ENCODE measurements at places on chromosomes 16 and 17.

DNA sequence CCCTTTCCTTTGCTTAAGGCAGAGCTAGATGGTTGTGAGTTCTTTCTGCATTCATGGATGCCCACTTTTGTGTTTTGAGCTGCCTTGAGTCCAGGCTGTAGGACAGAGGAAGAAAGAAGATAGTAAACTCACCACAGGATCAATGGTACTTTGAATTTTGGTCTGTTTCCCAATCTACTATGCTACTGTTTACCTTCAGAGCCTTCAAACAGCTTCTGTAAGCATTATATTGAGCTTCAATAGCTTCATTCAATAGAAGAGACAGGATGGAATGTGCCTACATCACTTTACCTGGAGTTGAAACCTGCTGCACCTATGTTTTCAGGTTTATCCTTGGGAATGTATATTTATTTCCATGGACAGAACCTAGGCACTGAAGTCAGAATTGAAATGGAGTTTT, 397.9 kb upstream of the DYNLRB2 start:
- no peak for DNase-seq

- DNase-seq, result no peak
These were observed 55.3 kb upstream of the MTSS2 start for GRCh38 chr16:70740914-70741782.

DNA sequence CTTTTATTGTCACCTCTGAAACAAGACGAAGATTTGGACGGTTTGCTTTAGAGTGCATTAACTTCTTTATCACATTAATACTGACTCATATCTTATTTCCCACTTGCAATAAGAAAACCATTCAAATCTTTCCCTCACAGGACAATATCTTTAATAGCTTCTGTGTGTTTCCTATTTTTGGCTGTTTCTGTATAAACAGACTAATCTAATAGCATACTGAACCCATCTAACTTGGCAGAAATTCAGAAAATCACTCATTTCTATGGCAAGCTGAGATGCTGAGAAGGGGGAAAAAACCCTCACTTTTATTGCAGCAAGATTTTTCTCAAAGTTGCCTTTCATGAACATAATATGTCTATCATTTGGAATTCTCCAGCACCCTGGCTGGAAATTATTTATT, 524.9 kb downstream of the WWOX start:
- no peak for DNase-seq

- DNase-seq, result no peak
These were observed 7.5 kb downstream of the NFE2L1 start for GRCh38 chr17:48055531-48056245.

DNA sequence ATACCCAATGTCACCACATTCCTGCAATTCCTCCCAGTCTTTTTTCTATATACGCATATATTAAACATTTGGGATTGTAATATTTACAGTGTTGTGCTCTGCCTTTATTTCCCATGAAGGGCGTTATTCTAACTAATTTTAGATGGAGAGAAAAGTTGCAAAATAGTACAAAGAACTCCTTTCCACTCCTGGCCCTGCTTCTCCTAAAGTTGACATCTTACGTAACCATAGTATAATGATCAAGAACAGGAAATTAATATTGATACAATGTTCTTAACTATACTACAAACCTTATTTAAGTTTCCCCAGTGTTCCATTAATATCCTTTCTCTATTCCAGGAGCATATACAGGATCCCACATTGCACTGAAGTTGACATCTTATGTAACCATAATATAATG, 46.3 kb downstream of the TK2 start:
- DNase-seq, result no peak

DNA sequence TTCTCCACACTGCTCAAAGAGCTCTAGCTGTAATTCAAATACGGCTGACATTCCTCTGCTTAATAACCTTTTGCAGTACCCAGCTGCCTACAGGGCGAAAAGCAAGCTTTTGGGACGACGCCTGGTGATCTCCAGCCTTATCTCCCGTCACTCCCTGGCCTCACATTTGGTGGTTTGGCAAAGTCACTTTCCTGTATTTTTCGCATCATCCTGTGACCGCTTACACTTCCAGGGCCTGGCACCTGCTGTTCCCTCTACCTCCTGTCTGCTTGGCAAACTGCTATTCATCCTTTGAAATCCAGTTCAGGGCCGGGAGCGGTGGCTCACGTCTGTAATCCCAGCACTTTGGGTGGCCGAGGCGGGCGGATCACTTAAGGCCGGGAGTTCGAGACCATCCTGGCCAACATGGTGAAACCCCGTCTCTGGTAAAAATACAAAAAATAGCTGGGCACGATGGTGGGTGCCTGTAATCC, 2.7 kb upstream of the BHLHA9 start:
- no peak for DNase-seq

GRCh38 chr17:31251970-31252328, 45.1 kb downstream of the OMG start:
- no peak for DNase-seq

DNA sequence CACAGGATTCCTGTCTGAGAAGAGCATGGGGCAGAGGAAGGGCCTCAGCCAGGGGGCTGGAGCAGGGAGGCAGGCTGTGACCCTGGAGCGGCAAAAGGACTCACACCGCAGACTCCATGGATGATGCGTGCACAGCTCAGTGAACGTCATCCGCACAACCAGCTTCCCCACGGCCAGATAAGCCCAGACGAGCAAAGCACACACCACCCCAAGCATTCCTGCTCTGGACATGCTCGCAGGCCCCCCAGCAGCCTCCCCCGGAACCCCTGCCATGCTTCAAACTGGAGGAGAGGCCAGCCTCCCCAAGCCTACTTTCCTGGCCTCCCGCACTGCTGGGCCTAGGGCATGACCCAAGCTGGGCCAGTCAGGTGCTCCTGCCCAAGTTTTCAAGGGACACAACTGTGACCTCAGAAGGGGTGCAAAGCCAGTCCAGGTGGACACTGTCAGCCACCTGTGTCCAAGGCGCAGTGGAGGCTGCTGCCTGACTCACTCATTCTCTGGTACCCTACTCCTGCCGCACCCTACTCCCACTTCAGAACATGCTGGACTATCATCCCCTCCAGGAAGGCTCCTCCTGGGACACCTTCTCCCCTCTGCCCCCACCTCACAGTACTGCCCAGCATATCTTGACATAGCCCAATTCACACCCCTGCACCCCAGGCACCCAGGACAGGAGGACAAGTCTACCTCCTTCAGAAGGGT, 4.8 kb downstream of the BCAR1 start:
- no peak for DNase-seq

DNA sequence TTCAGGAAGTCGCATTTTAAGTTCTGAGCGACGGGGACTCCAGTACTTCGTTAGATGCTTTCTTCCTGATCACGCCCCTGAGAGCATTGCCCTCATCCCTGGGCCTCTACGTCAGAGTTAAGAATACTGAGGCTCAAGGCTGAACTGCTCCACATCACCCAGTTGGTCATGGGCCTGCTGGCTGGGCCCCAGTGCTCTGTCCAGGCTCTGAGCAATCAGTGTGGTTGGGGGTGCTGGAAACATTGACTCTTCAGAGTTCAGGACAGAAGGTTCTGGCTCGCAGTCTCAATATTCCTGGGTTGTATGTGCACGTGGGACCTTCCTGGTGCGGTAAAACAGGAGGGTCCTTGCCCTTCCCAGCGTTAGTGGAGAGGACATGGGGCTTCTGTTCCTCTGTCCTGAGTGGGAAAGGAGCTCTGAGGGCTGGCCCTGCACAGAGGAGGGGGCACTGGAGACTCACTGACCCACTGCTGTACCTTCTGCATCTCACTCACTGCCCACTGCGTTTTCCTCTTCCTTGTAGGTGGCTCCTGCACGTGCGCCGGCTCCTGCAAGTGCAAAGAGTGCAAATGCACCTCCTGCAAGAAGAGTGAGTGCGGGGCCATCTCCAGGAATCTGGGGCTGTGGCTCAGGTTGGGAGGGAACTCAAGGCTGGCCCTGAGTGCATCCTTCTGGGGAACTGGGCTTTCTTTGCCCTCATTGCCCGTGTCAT, 518 bp downstream of the MT1E start:
- DNase-seq, result no peak

DNA sequence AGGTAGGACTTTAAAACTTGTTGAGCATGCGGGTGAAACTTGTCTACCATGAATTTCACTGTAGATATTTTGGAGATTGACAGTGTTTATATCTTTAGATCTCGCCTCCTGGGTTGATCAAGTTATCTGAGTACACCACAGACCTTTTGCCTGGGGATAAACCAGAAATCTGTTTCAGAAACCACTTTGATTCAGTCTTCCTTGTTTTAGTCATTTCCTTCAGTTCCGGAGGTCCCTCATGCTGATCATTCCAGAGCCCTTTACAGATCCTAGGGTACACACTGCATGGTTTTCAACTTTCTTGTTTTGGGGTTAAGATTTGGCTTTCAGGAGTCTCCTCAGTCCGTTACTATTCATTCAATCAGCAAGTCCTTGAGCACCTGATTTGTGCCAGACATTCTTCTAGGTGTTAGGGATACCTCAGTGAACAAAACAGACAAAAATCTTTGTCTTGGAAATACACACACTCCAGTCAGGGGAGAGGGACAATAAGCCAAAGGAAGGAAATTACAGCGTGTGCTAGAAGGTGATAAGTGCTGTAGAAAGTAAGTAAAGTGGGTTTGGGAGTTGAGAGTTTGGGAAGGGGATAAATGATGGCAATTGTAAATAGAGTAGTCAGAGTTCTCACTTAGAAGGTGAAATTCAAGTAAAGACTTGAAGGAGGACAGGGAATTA, 12.2 kb downstream of the NOD2 start:
- no peak for DNase-seq

DNA sequence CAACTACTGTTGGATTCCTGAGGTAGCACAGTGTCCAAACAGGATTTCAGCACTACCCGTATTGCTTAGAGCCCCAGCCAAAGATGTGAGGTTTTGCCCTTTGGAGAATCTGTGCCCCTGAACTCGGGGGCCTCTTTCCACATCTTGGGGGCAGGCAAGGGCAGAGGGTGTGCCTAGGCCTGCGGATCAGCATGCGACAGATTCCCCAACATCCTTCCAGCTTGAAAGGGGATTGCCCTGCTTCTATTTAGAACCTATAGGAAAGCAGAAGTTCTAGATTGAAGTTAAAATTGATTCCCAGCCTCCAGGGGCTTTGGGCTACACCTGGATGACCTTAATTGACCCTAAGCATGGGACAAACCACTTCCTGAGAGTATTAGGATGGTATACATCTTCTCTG, 19.6 kb downstream of the NOD2 start:
- no peak for DNase-seq

DNA sequence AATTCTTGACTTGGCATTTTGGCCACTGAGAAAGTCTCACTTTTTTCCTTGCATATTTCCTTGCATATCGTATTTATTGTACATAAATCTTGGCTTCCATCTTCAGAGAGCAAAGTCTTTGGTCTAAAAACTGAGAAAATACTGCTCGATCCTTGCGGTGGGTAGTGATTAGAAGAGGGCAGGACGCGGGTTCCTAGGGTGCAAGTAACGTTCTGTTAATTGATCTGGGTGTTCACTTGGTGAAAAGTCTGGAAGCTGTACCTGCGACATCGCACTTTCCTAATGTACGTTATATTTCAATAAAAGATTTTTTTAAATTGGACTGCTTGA, 758 bp upstream of the UBALD2 start:
- DNase-seq, result no peak

GRCh38 chr17:60560860-60561257, 34.8 kb upstream of the APPBP2 start:
- DNase-seq, result no peak

GRCh38 chr17:231191-231965, 49.9 kb upstream of the DOC2B start:
- no peak for DNase-seq

- DNase-seq, result no peak
These were observed 25.1 kb downstream of the C1QTNF1 start for GRCh38 chr17:79048826-79049755.

DNA sequence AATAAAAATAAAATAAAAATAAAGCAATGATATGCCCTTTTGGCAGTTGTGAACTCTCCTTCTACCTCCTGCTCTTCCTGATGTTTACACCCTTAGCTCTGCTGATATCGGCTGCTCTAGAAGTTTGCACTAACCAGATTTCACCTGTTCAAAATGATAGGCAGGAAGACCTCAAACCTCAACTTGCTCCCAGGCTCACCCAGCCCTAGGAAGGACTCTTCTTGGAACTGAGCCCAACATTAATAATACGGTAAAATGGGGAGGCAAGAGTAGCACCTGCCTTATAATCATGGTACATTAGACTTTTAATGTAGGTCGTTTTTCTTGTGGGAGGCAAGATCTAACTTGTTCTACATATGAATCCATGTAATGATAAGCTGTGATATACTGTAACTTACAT, 61.2 kb upstream of the MED13 start:
- no peak for DNase-seq

DNA sequence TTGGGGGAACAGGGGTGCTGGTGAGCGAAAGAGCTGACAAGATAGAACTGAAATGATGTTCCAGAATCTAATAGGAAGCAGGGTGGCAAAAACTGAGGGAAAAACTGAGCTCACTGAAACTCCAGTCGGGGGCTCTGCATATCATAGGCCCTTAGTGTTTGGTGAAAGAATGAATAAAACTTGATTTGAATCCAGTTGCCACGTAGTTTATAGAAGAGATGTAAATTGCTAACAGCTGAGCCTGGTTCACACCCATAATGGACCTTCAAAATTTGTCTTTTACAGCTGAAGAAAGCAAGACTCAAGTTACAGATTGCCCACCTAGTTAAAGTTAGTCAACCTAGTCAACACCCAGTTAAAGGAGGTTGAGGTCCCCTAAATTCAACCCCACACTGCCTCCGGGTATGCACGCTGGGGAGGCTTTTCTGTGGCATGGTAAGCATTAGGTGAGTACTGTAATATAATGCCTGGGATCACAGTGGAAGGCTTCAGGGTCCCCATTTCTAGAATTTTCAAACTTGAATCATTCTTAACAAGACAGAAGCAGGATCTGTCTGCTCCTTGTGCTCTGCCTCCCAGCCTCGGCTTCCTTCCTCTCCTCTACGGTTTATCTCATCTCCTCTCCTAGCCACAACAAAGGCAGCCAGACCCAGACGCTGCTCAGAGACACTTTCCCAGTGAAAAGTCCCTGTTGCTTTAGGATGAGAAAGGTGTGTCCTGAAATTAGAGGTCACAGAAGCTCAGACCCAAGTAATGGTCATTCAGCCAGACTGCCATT, 26.9 kb upstream of the SUPT4H1 start:
- no peak for DNase-seq

- no peak for DNase-seq
These were observed 96.6 kb downstream of the MRM1 start for GRCh38 chr17:36697903-36698530.

DNA sequence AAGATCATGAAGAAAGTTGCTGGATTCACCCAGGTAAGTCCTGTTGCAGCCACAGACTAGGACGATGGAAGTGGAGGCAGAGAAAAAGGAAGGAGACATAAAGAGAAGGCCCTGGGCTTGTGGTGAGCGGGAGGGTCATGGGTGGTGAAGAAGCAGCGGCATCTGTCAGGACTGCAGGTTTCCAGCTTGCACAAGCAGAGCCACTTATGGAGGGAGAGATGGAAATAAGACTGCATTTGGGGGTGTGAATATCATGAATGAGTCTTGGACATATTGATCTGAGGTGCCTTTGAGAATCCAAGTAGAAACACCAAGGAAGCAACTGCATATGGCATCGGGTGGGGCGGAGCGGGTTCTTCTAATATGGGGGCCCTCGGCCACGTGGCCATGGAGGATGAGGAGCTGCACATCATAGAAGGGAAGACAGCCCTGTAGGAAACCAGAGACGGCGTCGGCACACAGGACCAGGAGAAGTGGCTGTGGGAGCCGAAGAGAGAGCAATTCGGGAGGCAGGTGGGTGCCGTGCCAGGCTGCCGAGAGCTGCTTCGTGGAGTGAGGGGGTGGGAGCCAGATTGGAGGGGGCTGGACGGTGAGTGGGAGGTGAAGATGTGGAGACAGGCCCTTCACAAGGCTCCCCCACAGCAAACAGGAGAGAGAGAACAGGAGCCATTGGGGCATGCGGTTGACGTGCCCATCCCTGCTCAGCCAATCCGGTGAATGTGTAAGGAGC, 243.5 kb downstream of the GSG1L start:
- no peak for DNase-seq

Data from stimulated activated CD4-positive, alpha-beta T cell treated with anti-CD3 and anti-CD28 coated beads, Interleukin-15, amount 100 ng/mL, for 1 hour (primary cell).